NCI-H2081 treated with DMSO at 0.1 percent for 48 hours (cell line): ENCODE measurements at places on chromosomes 16 and 17.

GRCh38 chr17:64707050-64707591 lies 45.0 kb upstream of the SMURF2 start:
- no peak for DNase-seq

DNA sequence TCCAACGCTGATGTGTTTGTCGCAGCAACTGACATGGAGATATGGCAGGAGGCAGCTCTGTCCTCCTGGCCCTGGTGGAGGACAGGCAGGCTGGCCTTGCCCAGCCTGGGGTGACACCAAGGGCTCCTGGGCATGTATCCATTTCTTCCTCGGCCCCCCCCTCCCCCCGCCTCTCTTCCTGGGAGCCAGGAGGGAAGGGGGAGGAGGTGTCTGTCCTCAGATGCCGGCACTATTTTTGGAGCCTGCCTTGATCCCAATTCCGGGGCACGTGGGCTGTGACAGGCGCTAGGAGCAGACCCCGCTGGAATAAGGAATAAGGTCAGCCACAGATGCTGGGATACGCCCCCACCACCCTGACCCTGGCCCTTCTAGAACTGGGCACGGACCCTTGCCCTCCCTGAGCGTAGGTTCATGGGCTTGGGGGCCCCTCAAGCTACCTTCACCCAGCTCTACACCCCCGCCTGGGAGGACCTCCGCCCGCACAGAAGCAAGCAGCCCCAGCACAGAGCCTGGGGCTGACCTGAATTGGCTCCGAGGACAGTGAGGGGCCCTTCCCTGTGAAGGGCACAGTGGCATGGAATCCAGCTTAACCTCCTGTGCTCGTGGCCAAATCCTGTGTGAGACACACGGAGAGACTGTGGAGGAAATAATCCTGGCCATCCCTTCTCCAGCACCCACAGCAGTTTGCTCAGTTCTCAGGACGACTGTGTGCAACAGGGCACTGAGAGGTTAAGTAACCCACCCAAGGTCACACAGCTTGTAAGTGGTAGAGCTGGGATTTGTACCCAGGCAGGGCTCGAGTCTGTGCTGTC lies 24.1 kb downstream of the SEC14L5 start:
- no peak for DNase-seq

DNA sequence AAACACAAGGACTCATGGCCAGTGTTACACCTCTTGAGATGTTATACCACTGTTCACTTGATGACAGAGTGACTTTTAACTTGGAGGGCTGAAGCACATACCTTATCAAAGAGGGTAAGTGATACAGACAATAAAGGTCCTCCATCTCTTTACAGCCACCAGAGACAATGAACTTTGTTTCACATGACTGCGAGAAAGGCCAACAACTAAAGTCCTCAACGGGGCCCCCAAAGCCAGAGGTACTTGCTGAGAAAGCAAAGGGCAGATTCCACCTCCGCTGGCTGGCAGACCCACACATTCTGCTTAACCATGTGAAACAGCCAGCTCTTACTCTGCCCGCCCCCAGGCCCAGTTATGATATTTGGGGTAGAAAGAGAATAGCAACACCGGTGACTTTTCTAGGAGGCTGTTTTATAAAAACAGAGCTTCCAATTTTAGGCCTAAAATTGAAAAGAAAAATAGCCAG lies 21.4 kb downstream of the DCUN1D3 start:
- DNase-seq: no peak

GRCh38 chr17:11996722-11997146 lies 541 bp downstream of the ZNF18 start:
- DNase-seq: no peak

DNA sequence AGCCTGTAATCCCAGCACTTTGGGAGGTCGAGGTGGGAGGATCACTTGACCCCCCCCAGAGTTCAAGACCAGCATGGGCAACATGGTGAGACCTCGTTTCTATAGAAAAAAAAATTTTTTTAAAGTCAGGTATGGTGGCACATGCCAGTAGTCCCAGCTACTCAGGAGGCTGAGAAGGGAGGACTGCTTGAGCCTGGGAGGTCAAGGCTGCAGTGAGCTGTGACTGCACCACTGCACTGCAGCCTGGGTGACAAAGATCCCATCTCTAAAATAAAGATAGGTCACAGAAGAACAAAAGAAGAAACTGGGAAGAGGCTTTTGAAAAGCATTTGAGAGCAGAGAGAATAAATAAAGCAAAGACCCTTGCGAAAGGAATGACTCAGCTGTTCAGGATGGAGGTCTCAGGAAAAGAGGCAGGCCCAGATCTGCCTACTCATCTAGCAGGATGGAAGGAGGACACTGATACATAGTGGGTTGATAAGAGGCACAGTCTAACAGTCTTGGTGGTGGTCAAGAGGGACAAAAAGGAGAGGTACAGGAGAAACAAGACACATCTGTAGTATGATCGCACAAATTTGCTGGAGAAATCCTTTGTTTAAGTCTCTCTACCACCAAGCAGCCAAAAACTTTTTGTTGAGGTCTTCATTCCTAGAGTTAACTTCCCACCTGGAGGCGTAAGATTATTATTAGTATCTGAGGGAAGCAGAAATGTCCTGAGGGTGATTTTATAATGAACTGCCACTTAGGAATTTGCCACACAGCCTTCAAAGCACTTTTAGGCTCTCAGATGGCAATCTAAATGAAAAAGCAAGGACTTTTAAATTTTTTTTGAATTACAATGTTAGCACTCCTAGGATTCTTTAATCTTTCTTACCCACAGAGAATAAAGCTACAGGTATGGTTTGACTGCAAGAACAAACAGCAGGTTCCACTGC lies 17.6 kb downstream of the ZSWIM7 start:
- no peak for DNase-seq

DNA sequence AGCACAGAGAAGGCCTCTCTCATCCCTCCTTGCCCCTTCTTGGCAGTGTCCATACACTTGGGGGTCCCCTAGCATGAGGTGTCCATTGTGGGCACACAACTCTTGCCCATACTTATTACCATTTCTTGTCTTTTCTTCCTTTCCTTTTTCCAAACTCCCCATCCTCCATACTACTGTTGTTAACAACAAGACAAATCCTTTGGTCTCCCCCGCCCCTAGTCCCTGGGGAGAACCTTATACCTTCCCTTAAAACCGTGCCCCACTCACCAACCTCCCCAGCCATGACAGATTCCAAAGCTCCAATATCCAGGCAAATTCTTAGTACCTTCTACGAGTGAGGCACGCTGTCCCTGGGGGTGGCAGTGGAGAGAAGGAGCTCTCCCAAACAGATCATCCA lies 82.9 kb downstream of the GAS7 start:
- no peak for DNase-seq

DNA sequence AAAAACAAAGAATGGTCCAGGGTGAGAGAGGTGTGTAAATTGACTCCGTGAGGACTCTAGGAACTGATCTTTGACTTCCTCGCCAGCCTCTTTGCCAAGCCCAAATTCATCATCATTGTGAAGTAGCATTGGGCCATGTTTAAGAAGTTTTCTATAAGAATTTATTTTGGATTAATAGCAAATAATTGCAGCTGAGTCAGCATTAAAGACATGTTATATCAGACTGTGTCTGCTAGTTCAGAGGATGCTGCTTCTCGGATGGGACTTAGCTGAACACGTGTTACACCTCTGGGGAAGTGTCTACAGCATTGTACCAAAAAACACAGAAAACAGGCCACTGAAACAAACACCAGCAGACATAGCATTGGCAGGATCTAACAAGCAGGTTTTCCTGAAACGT lies 366.6 kb downstream of the CDH13 start:
- no peak for DNase-seq

DNA sequence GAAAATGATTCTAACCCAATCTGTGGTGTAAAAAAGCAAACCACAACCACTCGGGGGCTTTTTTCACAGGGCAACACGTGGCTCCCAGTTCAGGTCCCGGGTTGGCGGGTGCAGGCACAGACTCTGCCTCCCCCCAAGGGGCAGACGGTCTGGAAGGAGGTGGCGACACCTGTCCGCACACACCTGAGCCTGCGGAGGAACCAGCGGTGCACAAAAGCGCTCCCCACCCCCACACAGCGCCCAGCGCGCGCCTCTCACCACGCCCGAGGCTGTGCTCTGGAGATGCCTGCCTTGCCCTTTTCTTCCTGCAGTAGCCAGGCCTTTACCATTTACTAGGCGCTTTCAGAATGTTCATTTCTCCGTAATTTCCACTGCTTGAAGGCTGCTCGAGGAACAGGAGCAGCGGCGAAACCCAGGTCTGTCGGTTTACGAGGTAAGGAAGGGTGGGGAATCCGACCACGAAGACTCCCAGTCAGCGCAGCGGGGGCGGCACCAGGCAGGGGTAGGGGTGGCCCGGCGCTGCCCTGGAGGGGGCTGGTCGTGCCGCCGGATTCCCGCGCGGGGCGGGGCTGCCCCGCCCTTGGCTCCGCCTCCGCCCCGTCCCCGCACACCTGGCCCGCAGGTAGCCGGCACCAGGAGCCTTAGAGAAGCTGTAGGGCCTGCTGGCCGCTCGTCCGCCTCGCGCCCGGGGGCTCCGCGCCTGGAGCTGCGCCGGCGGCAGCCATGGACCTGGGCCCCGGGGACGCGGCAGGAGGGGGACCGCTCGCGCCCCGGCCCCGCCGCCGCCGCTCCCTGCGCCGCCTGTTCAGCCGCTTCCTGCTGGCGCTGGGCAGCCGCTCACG lies at the start of gene USP43:
Gene USP43, plus strand, starts transcription at position 608 of the 842 bp plus-strand sequence. Its CDS starts 116 bp downstream, at position 724.
- DNase-seq: no peak

DNA sequence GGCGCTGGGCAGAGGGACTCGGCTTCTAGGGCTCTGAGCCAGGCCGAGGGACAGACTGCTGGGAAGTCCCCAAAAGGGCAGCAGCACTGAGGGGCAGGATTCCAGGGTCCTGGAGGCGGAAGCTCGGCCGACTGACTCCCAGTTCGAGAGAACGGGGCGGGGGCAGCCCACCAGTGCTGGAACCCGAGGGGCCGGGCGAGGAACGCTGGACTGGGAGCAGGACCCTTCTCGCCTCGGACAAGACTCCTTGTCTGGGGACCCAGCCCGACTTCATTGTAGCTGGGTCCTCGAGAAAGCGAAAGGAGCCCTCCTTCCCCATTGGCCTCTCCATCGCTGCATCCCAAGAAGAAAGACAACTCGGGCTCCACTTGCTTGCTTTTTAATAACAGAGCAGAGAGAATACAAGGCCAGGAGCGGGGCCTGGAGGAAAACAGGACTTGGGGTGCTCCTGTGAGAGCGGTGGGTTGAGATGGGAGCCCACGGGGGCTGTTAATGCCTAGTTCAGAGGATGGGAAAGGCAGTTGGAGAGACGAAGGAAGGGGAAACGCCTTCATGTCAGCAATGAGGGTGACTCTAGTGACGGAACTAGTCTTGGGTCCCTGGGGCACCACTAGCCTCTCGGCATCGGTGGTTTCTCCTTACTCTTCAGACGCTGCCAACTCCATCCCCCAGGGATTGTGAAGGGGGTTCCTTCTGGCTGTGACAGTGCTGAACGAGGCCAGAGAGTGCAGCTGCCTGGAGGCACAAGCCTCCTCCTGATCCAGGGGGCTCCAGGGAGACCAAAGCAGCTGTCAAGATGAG lies 492 bp upstream of the CAMTA2 start:
- no peak for DNase-seq

DNA sequence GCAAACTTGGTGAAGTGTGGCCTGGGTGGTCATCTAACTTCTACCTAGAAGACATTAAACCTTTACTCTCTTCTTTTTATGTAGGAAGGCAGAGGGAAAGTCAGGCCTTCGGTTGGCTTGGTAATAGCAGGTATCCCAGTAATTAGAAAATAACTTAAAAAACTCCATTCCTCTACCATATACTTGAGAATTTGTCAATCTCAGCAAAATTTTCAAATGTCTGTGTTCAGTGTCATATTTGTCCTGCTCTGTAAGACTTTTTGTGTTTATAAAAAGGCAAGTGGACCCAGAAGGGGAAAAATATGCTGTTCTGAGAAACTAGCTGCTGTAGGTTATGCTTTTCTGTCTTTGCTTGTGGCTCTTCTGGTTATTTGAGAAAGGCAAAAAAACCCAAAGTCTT lies 5.8 kb downstream of the HMOX2 start:
- DNase-seq: no peak

DNA sequence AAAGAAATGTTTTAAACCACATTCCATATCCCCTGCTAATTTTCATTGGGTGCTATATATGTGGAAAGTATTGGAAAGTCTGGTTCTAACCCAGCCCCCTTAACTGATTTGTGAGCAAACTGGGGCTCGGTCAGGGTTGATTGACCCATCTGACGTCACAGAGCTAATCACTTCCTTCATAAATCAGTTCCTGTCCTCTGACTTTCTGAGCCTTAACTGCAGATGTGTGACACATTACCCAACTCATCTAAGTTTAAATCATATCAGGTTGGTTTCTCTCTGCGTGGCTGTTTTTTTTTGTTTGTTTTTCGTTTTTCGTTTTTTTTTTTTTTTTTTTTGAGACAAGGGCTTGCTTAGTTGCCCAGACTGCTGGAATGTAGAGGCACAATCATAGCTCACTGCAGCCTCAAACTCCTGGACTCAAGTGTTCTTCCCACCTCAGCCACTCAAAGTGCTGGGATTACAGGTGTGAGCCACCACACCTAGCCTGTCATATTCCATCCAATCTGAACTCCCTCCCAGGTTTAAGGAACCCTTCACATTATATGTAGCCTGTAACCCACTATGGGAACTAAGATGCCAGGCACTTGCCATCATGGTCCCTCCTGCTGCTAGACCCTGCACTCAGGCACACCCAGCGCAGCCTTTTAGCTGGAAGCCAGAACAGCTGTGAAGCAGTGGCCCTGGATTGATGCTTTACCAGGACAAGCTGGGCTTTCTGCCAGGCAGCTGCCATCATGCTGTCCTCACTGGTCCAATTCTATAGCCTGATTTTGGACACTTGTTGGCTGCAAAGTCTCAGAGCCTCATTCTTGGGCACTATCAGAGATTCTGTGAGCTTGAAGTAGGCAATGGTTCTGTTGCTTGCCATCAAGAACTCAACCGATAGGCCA lies 6.9 kb upstream of the BPTF start:
- no peak for DNase-seq
